ENCODE measurements at places on chromosomes 2 and 18.

GRCh38 chr2:150997066-150997465 is 264.6 kb downstream of the RBM43 start:
- no peak for DNase-seq

DNA sequence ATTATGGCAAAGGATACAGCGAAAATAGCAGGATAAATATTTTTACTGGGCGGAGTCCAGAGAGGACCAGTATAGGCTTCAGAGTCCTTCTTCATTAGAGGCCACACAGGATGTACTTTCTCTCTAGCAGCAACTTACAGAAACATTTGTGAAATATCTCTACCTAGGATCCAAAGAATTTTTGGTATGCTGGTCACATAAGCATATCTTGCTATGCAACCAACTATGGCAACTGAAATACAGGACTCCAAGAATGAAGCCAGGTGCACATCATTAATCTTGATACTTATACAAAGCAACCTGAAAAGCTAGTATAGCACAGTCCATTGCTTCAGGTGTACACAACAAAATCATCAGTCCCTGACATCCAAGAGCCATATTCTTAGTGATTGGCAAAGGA is 59.1 kb upstream of the NABP1 start:
- no peak for DNase-seq

DNA sequence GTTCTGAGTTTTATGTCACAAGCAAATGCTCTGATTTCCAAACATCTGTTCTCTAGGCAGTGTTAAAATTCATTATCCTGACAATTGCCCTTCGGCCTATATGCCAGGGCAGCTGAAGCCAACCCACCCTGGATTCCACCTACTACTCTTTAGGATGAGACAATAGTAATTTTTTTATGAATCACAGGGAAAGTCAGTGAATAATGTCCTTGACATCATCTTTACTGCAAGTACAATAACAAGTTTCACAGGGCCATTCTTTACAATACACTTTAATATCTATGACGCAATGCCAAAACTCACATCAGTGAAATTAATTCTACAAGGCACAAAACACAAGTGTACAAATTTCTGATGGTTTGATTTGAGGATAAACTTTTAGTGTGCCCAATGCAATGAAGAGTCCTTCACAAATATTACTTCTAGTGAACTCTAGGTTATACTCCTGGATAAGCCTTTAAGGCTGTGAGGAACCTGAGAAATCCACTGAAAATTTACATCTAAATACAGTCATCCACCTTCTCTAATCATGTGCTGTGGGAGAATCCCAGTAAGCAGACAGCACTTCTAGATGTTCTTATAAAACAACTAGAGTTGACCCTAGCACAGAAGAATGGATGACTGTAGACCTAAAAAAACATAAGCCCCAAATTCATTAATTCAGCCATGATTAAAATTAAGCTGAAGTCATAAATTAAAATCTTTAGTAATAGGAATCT is 77.3 kb upstream of the CTLA4 start:
- DNase-seq: no peak

DNA sequence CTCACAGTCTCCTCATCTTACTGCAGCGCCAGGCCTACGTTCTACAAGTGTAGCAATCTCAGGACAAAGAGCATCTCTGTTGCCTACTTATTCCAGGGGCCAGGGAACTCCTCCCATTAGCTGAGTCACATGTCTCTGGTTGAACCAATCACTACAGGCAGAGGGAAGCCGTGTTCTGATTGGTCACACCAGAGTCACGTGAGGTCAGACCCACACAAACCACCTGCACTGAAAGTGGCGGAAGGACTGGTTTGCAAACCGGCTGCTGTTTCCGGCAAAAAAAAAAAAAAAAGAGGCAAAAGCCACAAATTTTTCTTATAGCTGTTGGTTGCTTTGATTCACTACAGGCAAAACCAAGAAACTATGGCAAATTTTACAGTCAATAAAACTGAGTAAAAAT is 21.9 kb upstream of the USP14 start:
- no peak for DNase-seq

DNA sequence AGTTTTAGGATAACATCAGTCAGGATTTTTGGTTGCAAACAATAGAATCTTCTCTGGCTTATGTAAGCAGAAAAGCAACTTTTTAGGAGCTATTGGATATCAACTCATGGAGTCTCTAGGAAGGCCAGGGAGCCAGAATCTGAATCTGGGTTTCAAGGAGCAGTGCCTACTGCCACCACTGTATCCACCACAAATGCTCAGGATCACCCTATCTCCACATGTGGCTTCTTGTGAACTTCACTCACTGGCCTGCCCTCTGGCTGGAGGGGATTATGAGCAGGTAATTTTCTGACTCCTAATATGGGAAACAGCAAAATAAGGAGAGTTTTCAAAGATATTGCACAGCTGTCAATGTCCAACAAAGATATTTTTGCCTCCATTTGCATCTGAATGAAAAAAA is 142.9 kb downstream of the PKP4 start:
- DNase-seq: no peak

GRCh38 chr2:111117598-111118480 is 2.9 kb upstream of the BCL2L11 start:
- no peak for DNase-seq

DNA sequence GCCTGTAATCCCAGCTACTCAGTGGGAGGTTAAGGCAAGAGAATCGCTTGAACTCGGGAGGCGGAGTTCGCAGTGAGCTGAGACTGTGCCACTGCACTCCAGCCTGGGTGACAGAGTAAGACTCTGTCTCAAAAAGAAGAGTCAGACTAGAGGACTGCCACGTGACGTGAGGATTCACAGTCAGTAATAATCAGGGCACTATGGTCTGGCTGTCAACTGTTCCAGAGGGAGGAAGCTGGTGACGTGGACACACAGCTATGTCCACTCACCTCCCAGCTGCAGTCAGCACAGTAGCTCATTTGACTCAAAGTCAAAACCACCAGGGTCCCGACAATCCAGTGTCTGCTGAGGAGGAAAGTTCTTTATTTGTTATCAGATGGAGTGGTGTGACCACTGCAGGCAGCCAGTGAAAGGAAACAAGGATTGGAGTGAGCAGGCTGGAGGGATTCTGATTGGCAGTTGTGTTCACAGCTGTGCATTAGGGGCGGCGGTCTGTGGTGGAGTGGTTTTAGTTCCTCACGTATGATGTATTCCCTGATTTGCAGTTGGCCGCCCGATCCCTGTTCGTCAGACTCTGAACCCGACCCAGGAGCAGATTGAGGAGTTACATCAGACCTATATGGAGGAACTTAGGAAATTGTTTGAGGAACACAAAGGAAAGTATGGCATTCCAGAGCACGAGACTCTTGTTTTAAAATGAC is 37.9 kb downstream of the MOGAT1 start:
- no peak for DNase-seq

DNA sequence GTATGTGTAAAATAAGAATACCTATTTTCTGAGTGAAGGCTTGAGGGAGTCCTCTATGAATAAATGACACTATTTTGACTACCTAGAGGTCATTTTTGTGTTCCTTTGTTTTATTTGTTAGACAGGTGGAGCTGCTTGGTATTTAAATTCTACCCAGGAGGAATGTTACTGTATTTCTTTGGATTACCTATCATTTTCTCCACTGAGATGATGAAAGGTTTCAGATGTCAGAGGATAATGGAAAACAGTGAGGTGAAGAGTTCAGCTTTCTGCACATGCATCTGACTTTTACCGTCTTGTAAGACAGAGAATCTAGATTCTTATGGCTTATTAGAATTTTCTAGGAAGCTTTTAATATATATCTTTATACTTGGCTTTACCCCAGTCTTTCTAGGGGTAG is 689.8 kb upstream of the NXPH2 start:
- DNase-seq: no peak

GRCh38 chr2:109139865-109140396 is 10.9 kb downstream of the SH3RF3 start:
- DNase-seq: no peak

DNA sequence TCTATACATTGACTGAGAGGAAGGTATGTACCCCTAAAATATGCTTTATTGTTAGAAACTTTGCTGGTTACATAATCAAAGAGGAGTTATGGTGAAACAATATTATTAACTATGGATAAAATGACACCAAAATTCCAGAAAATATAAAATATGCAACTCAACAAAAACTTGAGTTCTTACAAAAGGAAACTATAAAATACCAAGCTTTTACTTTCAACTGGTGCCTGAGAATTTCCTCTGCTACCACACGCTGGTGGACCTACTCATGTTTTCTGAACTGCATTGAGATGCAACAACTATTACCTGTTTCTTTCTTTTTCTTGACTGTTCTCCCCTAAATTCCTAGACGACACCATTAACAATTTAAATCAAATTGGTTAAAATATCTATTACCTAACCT is 8.2 kb upstream of the NFE2L2 start:
- no peak for DNase-seq

All from SIG-M5 (cell line).